H7 (cell line): ENCODE measurements at places on chromosomes 7 and 10. TPM values are rescaled to one million over a fixed set of nuclear protein-coding genes. Genes with fewer than 3 reads are reported as not detected.

DNA sequence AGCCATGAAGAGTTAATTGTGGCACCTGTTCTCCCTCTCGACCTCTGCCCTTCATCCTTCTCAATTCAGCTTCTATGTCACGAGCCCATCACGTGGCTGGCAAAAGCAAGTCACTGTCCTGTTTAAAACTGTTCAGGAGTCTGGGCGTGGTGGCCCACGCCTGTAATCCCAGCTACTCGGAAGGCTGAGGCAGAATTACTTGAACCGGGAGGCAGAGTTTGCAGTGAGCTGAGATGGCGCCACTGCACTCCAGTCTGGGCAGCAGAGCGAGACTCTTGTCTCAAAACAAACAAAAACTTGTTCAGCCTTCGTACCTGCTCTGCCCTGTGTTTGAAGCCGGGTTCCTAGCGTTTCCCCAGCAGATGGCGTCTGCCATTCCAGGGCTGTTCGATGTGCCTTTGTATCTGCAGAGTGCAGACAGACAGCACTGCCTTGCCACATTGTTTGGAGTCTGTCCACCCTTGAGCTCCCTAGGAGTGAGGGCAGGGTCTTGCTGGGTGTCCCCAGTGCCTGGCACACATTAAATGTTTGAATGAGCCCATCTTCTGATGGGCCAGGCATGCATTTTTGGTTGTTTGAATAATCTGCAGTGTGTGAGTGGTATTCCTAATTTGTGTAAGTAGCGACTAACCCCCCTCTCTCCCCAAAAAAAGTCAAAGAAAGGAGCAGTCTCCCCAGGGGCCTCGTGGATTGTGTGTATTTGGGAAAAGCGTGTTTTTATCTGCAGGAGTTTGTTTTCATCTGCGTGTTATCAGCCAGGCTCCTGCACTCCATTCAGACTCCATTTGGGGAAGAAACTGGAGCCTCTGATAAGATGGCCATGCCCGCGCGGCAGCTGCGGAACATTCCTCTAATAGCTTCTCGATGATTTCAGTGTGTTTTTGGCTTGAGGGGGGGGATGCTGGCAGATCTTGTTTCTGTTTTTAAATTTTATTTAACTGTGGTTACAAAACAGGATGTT, 61.2 kb downstream of the DNAJB6 start:
- DNase-seq, result peak; percentile 83

DNA sequence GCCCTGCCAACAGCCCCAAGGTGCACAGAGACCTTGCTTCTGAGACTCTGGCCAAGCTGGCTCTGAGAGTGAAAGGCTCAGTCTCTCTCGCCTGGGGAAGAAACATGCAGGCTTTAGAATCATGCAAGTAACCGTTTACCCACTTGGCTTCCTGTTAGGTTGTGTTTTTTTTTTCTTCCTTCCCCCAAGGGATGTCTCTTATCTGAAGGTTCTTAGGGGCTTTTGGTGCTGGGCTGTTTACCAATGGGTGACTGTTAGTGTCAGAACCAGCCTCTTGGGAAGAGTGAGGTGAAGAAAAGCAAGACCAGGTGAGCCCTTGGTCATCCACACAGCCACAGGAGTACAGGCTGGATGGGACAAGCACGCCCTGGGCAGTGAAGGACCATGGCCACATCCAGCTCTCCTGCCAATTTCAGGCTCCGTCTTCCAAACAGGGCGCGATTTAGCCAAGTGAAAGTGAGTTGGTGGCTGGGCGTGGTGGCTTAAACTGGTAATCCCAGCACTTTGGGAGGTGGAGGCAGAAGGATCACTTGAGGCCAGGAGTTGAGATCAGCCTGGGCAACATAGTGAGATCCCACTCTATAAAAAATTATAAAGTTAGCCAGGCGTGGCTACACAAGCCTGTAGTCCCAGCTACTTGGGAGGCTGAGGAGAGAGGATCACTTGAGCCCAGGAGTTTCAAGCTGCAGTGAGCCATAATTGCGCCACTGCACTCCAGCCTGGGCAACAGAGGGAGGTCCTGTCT, 76.3 kb upstream of the CUX1 start:
- peak; percentile 17 for DNase-seq

- no peak for DNase-seq
These were observed 41.7 kb downstream of the AKR1E2 start for GRCh38 chr10:4867520-4868356.

DNA sequence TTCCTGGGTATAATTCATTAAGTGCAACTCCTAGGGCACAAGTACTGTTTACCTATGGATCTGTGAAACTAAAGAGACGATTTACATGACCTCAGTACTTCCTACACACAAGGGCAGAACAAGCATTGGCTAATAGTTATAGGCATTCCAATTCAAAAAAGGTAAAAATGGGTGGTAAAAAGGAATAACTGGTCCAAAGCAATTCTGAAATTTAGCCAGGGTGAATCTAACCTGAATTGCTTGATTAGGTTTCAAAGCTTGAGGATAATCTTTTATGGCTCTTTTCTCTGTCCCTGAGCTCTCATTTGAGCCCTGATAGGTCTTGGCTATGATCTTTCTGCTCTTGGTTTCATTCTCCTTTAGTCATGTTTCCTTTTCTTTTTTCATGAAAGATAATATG, 52.3 kb upstream of the CALCR start:
- no peak for DNase-seq

- DNase-seq, result no peak
These were observed 942.5 kb upstream of the ZWINT start for GRCh38 chr10:57303566-57303965.

DNA sequence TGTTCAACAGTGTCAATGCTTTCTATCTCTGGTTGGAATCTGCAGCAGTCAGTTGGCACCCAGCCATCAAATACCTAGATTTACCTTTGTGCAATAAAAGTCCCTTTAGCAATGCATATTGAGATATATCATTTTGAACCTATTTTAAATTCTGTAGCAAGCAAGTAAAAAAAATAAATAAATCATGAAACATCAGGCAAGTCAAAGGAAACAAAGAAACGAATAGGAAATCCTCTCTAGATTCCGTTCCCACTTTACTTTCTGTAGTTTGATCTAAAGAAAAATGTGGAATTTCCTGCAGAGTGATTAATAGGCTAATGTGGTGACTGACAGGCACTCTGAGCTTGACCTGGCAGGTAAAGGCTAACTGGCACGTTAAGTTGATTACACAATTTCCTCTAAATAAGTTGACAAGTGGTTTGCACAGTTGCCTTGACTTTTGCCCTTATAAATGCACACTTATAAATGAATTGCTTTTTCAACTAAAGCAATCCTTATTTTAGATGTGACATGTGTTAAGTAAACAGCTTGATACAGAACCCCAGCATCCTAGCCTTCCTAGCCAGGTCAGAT, 208.1 kb upstream of the TCF7L2 start:
- DNase-seq, result no peak

DNA sequence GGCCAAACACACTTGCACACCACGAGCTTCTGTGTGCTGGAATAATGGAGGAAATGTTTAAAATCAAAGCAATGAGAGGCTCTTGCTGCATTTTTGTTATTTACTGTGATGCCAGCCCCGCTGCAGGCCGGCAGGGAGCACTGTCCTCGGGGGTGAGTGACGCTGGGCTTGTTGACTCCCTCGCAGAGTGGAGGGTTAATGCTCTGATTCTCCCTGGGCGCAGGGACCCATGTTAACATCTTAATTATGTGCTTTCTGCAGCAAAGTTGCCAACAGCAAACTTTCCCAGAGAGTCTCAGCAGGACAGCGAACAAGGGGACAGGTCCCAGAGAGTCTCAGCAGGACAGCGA, 22.9 kb downstream of the SCART1 start:
- DNase-seq, result peak; percentile 24

The PRSS37 gene
- total RNA-seq, result not detected in 2 replicates

The PNLIPRP3 gene
- total RNA-seq, result not detected in 2 replicates
